ENCODE measurements at places on chromosomes 2 and 18. TPM values are rescaled to one million over a fixed set of nuclear protein-coding genes. Genes with fewer than 3 reads are reported as not detected.
A peak's percentile ranks its signal among the peaks of the same experiment; 100 is the strongest.

GRCh38 chr18:55064760-55065159, 105.5 kb upstream of the CCDC68 start:
- no peak for DNase-seq

PROM2 gene
- polyA plus RNA-seq = 0.35 TPM

- DNase-seq = no peak
Measured at GRCh38 chr2:182110347-182110746, 124.7 kb downstream of the PPP1R1C start.

- DNase-seq = no peak
Measured at GRCh38 chr2:133817680-133818566, 249.7 kb upstream of the NCKAP5 start.

GRCh38 chr2:28616396-28616999, 120.6 kb downstream of the PLB1 start:
- no peak for DNase-seq

- DNase-seq = no peak
Measured at GRCh38 chr2:146661473-146662096, 1183.2 kb upstream of the ACVR2A start.

DNA sequence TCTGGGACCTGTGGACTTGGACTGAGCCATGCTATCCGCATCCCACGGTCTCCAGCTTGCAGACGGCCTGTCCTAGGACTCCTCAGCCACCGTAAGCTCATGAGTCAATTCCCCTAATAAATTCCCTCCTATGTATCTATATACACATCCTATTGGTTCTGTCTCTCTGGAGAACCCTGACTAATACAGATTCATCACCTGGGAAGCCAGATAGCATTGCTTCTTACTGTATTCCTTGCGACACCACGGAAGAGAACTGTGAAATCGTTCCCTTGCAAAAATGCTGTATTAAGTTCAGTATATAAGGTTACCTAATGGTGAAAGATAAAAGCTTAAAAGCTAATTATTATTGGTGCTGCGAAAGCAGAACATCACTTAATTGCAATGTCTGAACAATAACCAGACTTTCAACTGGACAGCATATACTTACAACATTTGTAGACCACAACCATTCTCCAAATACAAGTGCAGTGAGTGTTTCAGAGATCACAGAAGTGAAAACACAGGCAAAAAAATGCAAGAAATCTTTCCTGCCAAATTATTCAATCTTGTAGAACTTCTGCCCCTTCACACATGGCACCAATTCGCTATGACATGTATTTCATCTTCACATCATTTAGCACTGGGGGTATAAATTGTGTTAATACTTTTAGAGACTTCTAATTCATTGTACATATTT, 352.9 kb downstream of the TXNL1 start:
- no peak for DNase-seq

DNA sequence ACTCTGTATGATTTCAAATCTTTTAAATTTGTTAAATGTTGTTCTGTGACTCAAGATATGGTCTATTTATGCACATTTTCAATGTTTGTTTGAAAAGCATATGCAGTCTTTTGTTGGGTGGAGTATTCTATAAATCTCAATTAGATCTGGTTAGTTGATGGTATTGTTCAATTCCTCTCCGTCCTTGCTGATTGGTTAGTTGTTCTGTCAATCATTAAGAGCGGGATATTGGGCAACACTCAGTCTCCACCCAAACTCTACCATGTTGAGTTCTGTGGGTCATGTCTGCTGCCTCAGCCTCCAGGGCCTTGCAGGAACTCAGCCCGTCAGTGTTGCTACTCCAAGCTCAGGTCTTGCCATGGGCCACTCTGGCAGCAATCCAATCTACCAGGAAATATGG, 118.9 kb downstream of the VWA3B start:
- no peak for DNase-seq

ANKRD62 gene
- not detected for polyA plus RNA-seq

DNA sequence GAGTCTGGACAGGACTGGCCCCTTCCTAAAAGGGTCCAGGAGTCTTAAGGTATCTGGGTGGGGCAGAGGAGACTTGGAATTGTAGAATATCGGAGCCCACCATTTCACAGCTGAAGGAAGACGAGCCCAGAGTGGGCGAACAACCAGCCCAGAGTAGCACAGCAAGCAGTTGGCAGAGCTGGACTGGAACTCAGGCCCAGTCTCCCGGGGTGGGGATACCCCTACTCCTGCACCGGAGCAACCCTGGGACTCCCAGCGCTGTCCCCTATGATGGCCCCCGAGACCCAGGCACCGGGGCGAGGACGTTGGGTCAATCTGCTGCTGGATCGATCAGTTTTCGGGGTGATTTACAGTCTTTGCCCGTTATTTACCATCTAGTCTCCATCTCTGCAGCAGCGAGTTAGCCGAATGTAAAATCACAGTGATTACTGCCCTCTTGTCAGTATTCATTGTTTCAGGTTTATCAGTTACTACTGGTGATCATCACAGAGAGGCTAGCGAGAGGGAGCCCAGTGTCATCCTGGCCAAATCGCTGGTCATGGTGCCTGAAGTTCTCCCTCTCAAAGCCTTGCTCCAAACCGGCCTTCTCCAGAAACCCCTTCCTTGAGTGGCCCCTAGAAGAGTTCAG, 75.3 kb downstream of the SMAD7 start:
- no peak for DNase-seq

DNA sequence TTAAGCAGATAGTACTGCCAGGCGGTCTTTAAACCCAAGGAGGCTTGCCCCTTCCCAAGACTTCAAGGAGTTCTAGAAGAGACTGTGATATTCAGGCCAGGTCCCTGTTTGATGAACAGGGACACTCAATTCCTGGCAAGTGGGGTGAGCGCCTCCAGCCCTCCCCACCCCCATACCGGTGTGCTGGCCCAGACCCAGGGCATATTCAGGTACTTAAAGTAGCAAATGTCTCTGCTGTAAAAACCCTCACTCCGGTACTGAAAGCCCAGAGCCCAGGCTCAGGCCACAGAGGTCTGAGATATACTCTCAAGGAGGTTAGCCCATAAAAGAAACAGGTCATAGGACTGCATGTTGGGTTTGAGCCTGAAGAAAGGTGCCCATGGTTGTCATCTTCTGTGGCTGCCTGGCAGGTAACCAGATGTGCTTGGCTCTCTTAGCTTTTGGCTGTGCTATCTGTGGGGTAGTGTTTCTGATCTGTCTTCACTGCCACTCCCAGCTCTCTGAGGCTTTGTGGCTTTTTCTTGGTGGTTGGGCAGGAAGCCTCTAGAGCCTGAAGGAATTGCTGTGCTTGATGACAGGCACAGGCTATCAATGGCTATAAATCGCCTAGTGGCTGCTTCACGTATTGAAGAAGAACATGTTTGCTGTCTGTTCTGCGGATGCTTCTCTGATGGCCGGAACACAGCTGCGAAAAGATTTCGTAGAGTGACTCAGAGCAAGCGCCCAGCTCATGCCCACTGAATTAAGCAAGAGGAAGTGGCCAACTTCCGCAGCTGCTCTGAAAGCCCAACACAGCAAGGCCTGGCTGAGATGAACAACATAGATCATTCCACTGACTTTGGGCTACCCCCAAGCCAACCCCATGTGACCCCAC, 63.3 kb upstream of the ALPP start:
- DNase-seq = peak; percentile 63

GAD1 gene
- 0.04 TPM for polyA plus RNA-seq

FBXO41 gene
- 0.21 TPM for polyA plus RNA-seq

SERPINB4 gene
- polyA plus RNA-seq = not detected

DNA sequence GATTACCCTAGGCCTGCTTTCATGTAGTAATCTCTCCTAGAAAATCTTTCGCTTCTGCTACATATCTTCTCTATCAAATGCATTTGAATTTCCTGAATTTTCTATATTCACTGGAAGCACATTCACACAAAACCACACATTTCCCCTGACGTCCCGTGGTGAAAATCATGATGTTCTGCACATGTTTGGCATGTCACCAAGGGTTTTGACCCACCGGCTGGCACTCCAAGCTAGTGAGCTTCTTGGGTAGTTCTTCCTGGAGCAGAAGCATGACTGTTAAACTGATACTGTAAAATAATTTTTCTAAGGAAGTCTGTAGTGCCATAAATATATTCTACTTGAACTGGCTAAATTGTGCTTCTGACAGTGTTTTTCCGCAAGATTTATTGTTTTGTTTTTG, 510.1 kb upstream of the SLC8A1 start:
- DNase-seq = no peak

GRCh38 chr18:54828281-54828881, at the start of gene RAB27B:
TSS of gene RAB27B (plus strand) at chr18:54828477. CDS start at chr18:54877586, 49,109 bp downstream.
- peak; percentile 79 for DNase-seq

RAD51AP2 gene
- polyA plus RNA-seq = not detected

ATP6V1C2 gene
- 0.47 TPM for polyA plus RNA-seq

AGPS gene
- polyA plus RNA-seq = 4.2 TPM

DSG4 gene
- polyA plus RNA-seq = not detected

DNA sequence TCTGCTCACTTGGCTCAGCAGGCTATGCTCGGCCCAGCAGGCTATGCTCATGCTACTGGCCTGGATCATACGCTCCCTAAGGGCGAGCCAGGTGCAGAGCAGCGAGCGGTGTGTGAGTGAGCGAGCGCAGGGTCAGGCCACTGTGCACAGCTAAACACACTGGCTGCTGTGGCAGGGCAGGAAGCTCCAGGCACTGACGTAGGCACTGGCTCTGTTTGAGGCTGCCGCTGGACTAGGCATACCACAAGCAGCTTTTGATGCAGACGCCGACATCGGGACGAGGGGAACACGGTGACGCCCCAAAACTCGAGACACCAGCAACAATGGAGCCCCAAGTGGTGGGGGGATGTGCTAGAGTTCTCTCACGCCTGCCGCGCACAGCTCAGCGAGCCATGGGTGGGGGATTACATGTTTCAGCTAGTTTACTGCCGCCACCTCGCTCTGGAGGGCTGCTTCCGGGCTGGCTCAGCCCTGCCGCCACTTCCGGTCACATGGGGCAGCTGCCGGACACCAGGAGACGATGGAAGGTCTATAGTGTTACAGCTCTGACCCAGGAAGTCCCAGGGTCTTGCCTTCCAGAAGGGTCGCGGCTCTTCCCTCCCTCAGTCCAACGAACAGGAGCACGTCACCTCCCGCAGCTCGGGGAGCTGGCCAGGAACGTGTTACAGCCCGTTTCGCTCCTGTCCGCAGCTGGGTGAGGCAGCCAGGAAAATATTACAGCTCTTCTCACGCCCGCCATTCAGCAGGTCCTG, 1176.9 kb upstream of the LRRTM1 start:
- DNase-seq = peak; percentile 52

GRCh38 chr2:39216346-39217191, 27.2 kb downstream of the CDKL4 start:
- no peak for DNase-seq

ST8SIA5 gene
- 3.8 TPM for polyA plus RNA-seq

SERPINB2 gene
- 0.10 TPM for polyA plus RNA-seq

DNA sequence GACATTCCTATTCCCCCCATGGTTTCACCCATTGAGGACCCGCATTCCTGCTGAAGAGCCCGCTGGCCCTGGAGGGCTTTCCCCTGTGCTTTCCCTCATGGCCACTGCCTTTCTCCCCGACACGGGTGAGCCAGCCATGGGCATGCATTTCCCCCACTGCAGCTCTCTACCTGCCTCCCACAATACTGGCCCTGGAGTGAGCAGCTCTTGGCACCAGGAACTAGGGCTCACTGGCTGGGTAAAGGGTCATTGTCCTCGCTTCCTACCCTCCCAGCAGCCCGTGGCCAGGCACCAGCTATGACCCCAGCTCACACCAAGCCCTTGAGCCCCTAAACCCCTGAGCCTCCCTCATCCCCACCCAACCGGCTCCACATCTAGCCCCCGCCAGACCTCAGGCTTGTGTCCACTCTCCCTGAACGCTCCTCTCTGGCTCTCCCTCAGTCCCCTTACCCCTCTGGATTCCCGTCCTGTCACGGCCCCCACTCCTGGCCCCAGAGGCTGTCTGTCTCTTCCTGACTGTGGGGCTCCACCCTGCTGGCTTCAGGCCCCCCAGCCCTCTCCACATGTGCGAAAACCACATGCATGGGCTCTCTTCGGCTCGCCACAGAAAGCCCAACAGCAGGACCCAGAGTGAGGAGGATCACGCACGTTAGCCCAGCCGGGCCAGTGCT, 199.8 kb downstream of the ZFP36L2 start:
- DNase-seq = peak; percentile 47

- no peak for DNase-seq
Measured at GRCh38 chr2:60595953-60596352, 42.5 kb upstream of the BCL11A start.

TNFAIP6 gene
- 1.7 TPM for polyA plus RNA-seq

DNA sequence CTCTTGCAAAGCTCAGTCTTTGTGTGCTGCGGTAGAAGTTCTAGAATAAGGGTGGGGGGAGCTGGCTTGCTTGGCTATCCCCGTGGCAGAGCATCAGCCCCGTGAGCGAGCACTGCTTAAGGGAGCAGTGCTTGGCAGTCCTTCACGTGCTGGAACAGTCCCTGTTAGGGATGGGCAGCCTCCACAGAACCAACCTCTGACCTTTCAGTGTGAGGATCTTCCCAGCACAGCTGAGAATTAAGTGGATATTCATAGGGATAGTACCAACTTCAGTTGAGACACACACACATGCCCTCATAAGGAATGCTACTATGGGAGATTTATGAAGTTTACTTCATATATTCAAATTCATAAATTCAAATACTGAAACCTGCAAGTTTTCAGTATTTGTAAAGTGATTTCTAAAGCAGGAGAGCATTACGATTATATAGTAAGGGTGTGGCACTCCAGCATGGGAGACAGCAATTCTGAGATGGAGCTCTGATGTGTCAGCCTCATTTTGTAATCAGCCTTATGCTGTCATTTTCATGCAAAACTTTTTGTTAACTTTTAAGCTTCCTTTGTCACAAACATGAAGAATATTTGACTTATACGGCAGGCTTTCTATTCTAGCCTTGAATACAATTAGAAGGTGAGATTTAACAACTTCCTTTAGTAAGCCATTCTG, 39.5 kb downstream of the ATP9B start:
- no peak for DNase-seq

GRCh38 chr2:190530248-190530900, 4.1 kb downstream of the NEMP2 start:
- no peak for DNase-seq

STAT4 gene
- 1.1 TPM for polyA plus RNA-seq

DNA sequence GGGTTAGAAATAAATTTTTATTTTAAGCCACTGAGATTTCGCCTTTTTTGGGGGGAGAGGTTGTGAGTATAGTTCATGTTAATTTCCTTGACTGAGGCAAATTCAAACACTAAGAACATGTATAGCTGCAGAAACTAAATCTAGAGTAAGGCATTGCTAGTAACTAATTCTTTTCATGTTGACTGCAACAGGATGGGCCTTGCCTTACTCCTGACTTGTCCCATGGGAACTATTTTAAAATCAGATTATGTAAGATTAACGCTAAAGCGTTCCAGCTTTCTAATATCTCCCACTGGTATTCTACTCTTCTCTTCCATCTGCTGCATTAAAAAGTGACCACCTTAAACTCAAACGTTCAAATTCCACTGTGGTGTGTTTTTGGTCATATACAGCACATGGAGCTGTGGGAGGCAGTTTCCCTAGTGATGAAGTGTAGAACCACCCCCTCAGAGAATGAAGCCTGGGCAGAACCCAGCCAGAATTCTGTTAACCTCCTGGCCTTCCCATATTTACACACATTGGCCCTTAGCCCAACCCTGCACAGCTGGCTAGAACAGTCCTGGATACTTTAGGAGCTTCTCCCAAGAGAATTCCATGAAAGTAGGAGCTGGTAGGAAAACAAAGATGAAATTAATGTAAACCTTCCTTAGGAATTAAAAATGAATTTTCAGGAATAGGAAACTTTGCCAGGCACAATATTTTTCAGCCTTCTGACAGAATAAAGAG, 687.8 kb downstream of the SLC4A3 start:
- DNase-seq = no peak

VWA3B gene
- 0.11 TPM for polyA plus RNA-seq

FHOD3 gene
- polyA plus RNA-seq = 204 TPM

GPR35 gene
- 1.3 TPM for polyA plus RNA-seq

Measured in heart left ventricle (tissue), 16 donors.